ENCODE measurements at places on chromosomes 2 and 18.

DNA sequence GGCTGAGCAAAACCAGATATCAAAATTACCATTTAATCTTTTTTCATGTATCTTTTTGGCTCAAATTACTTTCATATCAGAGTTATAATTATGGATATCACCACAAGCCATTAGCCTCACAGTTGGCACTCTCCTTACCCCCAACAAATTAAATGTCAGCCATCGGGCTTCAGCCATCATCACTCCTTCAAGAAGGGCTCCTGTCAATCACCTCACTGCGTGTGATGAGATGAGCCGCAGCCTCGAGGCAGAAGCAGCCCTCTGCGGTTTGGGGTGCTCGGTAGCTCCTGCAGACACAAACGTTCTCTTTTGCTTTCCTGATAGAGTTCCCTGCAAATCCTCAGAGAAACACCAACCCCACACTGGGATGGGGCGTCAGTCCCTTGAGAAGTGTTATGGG is 94.1 kb downstream of the DNER start:
- DNase-seq: no peak

GRCh38 chr2:45636008-45636407 is 15.5 kb upstream of the PRKCE start:
- DNase-seq: no peak

GRCh38 chr2:40488101-40488601 is 36.3 kb upstream of the SLC8A1 start:
- DNase-seq: no peak

DNA sequence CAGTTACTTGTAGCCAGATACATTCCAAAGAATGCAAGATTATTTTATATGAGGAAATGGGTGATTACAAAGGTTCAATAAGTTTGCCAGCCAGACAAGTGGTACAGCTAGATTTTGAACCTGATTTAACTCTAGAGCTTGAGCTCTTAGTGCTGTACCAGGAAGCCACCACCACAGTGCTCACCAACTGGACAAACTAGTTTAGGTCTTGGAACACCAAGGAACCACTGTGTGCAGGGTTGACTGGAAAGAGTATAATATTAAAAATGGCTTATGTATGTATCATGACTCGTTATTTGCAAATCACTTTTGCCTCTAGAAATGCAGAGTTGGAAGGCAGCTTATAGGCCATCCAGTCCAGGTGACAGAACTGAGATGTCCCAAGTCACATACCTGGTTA is 177.2 kb downstream of the TXNL1 start:
- DNase-seq: no peak

DNA sequence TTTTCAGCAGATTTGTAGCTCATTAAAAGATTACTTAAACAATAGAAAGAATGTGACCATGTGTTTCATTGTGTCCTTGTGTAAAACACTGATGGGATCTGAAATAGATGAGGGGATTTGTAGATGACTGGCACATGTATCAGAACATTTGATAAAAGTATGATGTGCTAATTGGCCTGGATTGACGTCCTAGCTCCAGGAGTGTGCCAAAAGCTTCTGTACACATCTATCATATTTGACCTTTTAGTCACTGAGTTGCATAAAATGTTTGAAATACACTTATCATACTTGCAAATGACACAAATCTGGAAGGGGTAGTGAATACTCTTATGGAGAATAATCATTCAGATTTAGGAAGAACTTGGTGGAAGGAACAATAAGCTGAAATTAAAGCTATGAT is 778.5 kb downstream of the ERBB4 start:
- no peak for DNase-seq

- DNase-seq: no peak
Observed at GRCh38 chr2:17644997-17645720, 104.7 kb downstream of the VSNL1 start.

GRCh38 chr2:145303536-145303935 is 783.6 kb upstream of the ZEB2 start:
- DNase-seq: no peak

DNA sequence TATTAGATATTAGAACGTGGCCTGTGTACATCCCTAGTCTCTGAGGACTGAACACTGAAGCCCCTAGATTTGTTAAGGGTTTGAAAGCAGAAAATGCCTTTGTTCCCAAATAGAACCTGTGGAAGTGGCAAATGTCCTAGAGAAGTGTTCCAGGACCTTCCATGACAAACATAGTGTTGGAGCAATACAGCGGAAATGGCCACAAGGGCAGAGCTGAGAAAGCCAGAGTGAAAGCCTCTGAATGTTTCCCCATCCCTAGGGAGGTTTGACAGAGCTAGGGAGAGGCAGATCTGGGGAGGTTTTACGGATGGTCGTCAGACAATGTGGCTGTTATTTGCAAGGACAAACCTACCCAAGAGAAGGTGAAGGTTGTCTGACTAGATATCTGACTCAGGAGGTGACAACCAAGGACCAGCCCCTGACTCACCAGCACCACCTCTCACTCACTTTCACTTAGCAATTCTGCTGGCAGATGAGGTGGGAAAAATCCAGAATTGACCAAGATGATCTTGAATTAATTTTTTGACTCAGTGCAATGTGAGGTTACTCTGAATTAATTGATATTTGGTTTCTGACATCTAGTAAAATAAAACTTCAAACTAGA is 24.1 kb downstream of the RBM43 start:
- DNase-seq: no peak

DNA sequence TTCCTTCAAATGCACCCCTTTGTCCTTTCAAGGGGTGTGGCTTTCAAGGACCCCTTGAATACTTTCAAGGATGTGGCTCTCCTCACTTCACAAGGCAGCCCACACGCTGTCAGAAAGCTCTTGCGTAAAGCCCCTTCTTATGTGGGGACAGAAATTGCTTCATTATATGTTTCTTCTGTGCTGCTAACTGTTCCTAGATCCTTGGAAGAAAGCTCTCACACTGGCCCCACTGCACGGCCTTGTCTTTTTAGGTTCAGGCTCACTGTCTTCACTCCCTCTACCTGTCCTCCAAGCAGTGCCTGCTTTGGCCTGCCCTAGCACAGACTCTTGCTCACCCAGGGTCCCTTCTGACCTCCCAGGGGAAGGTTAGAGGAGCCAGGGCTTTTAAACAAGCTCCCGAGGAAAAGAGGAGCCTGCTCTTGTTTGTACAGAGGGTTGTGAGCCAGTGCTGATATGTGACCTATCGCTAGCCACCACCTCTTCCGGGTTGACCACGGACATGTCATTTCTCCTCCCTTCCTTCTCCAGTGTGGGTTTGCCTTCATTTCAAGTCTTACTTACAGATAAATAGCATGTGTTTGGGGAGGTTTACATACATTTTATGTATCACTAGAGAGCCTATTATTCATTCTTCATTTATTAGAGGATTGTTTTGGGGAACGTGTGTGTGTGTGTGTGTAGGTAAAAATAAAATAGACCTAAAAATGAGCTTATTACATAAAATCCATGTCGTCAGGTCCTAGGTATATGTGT is 94.7 kb downstream of the RTN4 start:
- DNase-seq: no peak

GRCh38 chr2:123438251-123438650 is 586.8 kb upstream of the CNTNAP5 start:
- DNase-seq: no peak

- DNase-seq: peak; percentile 86
Observed at GRCh38 chr2:96305091-96305978, at the start of gene SNRNP200. TSS of gene SNRNP200 (minus strand) at chr2:96305546. CDS start at chr2:96305437, 109 bp downstream.

DNA sequence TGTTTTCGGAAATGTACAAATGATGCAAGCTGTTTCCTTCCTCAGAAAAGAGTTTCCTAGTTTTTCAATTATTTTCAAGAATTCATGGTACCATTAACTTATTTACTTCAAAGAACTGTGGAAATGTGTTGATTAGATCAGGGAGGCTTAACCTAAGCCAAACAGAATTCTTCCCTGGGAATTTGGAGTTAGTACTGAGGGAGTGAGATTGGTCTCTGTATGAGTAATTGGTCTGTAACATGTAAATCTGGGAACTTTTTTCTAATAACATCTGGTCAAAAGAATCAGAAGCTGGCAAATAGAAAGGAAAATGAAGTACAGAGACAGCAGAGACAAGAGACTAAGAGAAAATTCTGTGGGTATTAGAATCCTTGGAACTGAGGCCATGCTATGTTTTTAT is 145.8 kb downstream of the BABAM2 start:
- no peak for DNase-seq

GRCh38 chr18:63831080-63831788 is 56.0 kb downstream of the SERPINB7 start:
- DNase-seq: no peak

GRCh38 chr18:35408843-35409261 is 31.7 kb upstream of the ZNF396 start:
- no peak for DNase-seq

DNA sequence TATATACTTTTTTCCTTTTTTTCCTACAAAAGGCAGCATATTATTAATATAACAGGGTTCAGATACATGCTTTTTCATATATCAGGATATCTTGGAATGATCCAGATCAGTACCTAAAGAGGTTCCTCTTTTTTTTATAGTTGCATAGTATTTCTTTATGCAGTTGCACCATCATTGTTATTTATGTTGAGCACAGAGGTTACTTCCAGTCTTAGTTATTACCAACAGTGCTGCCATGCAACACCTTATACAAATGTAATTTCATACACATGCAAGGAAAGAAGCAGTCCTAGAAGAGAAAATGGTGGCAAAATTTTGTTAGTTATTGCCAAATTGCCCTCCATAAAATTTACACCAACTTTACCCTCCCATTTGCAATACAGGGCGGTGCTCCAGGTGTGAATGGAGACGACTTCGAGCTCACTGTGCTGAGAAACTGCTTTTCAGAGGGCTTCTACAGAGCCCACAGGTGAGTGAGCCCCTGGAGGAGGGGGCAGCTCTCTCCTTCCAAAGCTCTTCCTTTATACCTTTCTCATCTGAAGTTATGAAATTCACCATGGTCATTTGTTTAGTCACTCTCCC is 30.0 kb upstream of the KCMF1 start:
- DNase-seq: no peak

GRCh38 chr18:23994361-23994902 is 20.1 kb upstream of the TTC39C start:
- DNase-seq: peak; percentile 28

DNA sequence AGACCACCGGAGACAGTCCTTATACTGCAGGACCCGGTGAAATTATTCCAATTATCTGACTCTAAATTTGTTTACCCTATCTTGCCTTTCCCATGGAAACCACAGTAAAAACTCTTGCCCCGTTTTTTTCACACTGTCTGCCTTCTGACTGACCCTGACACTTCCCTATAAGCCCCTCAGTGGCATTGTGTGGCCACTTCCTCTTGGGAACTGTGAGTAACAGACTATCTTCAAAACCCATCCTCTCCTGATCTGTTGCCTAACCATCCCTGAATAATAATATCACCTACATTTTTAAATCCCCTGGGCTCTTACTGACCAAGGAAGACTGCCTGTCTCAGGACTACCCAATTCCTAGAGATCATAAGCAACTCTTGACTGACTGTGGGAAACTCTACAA is 42.6 kb upstream of the RNF152 start:
- DNase-seq: no peak

- no peak for DNase-seq
Observed at GRCh38 chr2:109209412-109209811, 80.4 kb downstream of the SH3RF3 start.

- peak; percentile 78 for DNase-seq
Observed at GRCh38 chr2:172427256-172427989, at the start of gene ITGA6. TSS of gene ITGA6 (plus strand) at chr2:172427586.

DNA sequence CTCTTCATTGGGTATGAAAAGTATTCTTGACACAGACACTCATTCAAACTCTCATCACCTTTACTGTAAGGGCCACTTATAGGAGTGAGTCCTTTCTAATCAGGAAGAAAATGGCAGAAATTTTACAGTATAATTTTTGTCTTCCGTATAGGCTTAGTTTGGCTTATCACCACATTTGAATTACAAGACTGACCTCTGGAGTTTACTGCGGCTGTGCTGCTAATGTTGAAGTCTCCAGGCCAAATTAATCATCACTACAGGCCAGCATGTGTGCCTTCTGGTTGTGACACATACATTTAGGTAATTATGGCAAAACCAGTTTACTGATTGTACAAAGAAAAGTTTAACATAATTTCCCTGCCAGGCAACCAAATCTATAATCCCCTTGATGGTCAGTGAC is 753.6 kb upstream of the GCFC2 start:
- peak; percentile 5 for DNase-seq

Measured in globus pallidus (tissue), 1 donor.